ENCODE measurements at places on chromosomes 6 and 20. TPM values are rescaled to one million over a fixed set of nuclear protein-coding genes. Genes with fewer than 3 reads are reported as not detected.

- no peak for DNase-seq
Observed at GRCh38 chr20:34753706-34754461, 49.7 kb downstream of the TP53INP2 start.

- DNase-seq = no peak
Observed at GRCh38 chr6:72525821-72526510, 95.9 kb upstream of the KCNQ5 start.

- DNase-seq = no peak
Observed at GRCh38 chr6:143160439-143161220, 99.9 kb downstream of the AIG1 start.

CTCFL gene
- total RNA-seq = not detected

- no peak for DNase-seq
Observed at GRCh38 chr6:16278048-16278724, 39.8 kb downstream of the GMPR start.

DNA sequence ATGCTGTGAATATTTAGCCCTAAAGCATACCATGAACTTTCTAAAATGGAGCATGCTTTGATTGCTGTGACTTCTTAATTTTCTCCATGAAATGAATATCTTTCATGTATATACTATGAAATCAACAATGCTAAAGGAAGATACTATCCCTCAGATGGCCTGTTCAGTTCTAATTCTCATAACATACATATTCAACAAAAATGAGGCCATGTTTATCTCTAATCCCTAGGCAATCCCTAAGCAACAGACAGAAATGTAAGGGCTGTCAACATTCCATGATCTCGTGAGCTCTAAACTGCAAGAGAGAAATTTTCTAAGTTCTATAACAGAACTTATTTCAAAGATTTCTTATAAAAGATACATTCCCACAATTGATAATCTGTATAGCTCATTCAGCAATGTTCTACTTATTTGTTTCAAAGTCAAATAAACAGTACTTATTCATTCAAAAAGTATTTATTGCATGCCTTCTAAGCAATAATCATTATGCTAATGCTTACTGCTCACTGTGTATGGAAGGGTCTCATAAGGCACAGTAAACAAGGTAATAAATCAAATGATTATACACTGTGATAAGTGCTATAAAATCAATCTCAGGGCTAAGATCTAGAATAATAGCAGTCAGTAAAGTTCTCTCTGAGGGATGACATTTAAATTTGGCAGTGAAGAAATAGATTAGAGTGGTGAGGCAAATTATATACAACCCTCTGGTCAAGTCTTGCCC is 492.9 kb downstream of the PHF3 start:
- DNase-seq = no peak

OPN5 gene
- not detected for total RNA-seq

DNA sequence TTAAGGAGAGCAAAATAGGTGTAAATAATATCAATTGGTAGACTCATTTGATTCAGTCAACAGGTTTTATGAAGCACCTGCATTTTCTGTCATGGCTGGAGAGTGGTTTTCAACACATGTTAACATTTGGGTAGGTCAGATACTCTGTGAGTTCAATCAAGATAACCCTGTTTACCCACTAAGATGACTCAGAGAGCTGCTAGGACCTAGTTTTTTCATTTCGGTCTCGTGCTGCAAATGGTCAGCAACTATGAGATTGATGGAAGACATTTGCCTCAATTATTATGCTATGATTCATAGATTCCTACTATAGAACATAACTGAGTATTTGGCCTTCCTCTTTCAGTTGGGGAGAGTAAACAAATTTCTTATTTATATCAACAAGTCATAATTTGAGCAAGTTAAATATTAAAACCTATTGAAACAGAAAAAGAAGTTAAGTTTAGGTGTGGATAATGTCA is 391.4 kb upstream of the CITED2 start:
- no peak for DNase-seq

GRCh38 chr6:128597956-128598355 is 77.6 kb upstream of the PTPRK start:
- DNase-seq = no peak

Data from pancreas (tissue), 10 donors.